ENCODE measurements at places on chromosomes 6 and 20. TPM values are rescaled to one million over a fixed set of nuclear protein-coding genes. Genes with fewer than 3 reads are reported as not detected.

DNA sequence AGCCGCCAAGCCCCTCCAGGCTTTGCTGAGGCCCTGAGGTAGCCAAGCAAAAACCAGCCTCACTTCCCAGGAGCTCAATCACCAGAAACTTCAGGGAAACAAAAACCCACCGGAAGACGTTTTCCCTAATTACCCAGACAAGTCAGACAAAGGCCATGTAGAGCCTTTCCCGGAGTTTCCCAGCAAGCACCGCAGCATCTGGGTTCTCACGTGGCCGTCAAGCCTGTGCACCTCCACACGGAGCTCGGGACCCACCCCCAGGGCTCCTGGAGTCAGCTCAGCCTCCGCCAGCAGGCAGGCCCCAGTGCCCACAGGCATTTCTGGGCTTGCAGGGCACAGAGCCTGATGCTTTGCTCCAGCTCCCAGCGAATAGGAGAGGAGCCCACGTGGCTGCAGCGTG is 10.1 kb upstream of the MRGBP start:
- DNase-seq: no peak

- DNase-seq: no peak
These were observed 542.1 kb upstream of the MAN1A1 start for GRCh38 chr6:119891644-119892043.

GRCh38 chr6:150248300-150248699 is 105.5 kb downstream of the PPP1R14C start:
- no peak for DNase-seq

- no peak for DNase-seq
These were observed 29.5 kb upstream of the ARID1B start for GRCh38 chr6:156747715-156748114.

The RIMS1 gene
- total RNA-seq: 0.53 TPM

- no peak for DNase-seq
These were observed 18.0 kb upstream of the CDK5RAP1 start for GRCh38 chr20:33419140-33419974.

DNA sequence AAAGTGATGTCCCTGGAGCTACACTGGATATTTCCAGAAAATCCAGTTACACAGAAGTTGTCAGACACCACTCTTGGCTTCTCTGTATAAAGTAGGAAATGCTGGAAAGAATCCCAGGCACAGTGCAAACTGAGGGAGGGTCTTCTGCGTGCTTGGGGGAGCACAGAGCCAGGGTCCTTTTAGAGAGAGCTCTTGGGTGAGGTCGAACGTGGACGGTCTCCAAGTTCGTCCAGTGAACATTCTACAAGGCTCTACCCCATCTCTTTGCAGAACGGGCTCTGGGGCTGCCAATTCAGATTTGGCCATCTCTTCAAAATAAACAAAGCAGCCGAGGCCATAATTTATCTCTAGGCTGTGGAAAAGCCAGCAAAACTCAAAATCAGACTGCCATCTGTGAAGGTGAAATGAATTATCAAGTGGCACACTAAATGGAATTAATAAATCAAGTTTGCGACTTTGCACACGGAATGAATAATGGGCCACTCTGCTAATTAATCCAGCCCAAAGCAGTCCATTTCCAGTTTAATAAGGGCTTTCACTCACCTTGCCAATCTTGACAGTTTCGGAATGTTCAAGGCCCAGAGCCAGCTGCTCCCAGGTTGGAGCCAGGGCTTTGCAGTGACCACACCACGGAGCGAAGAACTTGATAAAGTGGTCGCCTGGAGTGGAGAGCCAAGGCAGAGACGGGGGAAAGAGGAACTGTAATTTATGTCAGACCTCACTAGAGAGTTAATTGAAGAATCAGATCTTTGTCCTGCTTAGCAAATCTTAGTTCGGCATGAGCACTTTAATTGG is 19.3 kb downstream of the TXNDC5 start:
- no peak for DNase-seq

The SLC17A4 gene
- not detected for total RNA-seq

The CCN2 gene
- 23.4 TPM for total RNA-seq

DNA sequence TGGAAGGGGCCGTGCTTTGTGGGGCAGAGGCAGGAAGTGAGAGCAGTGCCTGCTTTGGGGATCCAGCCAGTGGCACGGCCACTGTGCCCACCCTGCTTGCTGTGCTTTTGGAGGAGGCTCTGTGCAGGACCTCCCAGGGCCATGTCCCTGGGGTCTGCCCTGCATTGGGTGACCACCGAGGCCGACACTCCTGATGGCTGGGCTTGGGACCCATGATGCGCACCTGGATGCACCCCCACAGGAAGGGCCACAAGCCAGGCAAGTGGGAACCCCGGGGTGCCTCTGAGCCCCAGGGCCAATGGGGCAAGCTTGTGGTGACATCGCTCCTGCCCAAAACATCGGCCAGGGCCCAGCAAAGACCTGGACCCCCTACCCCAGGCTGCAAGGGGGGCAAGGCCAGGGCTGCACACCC is 738.6 kb upstream of the GJE1 start:
- DNase-seq: no peak

DNA sequence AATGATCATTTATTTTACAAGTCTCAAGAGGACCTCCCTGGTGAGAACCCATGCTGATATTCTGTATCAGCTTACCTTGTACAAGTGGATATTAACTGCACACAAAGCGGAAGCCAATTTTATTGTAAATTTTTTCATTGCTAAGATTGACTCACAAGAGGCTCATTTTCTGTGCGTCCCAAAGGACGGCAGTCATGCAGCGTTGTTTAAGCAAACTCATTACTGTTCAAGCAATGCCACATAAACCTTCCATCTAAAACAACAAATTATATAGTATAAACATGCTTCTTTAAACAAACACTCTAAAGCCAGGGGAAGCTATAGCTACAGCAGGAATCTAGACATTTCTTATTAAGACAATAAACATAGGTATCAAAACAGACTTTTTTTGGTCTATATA is 575.3 kb downstream of the FRK start:
- no peak for DNase-seq

DNA sequence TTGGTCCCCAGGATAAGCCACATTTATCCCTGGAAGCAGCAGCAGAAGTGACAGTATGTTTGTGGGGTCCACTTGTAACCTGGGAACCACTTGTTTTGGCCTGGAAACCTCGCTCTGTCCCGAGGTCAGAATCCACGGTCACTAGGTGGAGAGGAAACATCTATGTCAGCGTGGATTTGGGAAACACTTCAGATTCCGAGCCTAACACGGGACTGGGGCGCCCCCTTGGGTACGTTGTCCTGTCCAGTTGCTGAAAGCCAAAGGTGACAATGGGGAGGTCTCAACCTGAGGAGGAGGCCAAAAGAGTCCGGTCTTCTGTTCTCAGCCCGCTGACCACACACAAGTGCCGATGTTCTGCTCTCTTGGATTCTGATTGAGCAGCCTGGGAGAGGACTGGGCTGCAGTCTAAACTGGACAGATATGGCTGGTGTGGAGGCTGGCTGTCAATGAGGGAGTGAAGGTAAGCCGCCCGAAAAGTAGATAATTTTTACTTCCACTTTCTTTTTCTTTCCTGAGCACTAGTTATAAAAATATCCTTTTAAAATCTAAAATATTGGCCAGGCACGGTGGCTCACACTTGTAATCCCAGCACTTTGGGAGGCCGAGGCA is 4.9 kb upstream of the ZFP57 start:
- DNase-seq: no peak

DNA sequence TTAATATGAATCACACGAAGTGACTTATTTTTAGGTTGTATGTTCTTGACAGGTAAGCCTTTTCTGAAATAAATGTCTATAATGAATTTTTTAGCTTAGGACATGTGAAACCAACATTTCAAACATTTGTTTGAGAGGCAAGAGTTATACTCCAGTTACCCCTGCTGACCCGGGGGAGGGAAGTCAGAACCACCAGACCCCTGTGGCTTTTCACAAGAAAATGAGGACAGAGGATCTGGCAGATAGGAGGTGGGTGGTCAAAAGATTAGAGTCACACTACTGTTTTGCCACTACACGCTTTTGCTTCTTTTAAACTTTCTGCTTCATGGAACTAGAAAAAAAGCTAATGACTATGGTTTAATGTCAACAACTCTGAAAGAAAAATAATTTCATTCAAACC is 27.5 kb upstream of the ADGRF4 start:
- no peak for DNase-seq

- no peak for DNase-seq
These were observed 3.3 kb downstream of the VEGFA start for GRCh38 chr6:43773050-43773979.

The CST1 gene
- total RNA-seq: not detected

GRCh38 chr6:56497240-56497639 is 145.4 kb downstream of the DST start:
- DNase-seq: no peak

DNA sequence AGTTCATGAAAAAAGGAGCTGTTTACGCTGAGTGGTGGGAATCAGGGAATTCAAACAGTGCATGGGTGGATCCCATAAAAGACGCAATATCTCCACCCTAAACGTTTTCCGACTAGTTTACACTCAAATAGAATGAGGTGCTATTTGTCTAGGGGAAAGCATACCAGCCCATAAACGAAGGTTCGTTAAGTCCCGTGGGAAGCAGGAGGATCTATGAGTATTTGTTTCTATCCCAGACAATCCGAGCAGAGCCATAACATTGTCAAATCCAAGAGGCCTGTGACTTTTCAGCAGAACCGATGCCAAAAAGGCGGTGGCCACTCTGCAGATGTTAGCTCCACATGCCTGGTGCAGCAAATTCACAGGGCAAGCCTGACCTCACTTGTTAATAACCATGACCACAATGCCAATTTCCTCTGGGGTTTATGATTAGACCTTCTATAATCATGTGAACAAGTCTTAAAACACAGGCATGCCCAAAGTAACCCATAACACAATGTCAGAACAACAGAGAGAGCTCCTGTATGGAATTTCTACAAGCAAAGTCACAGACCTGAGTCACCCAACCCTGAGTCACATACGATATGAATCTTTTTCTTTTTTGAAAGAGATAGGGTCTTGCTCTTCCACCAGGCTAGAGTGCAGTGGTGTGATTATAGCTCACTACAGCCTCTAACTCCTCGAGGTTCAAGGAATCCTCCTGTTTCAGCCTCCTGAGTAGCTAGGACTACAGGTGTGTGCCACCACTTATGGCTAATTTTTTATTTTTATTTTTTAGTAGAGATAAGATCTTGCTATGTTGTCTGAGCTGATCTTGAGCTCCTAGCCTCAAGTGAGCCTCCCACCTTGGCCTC is 123.3 kb downstream of the KIF13A start:
- no peak for DNase-seq

GRCh38 chr20:6732851-6733250 is 34.6 kb upstream of the BMP2 start:
- DNase-seq: no peak

DNA sequence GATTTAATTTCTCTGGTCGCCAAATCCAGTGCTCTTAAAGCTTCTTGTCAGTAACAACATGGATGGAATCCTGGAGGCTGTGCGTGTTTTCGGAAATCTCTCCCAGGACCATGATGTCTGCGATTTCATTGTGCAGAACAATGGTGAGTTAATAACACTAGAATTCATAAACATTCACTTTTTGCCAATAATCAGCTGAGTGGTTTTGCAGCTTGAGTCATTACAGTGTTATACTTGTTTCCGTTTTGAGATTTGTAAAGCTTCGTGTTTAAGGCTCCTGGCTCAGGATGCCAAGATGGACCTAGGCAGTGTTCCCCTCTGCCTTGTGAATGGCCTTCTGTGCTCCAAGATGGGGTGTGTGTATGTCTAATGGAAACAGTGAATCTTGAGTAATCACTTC is 113.8 kb downstream of the ARMC2 start:
- no peak for DNase-seq

The TRIM40 gene
- total RNA-seq: not detected

- DNase-seq: no peak
These were observed 402.6 kb upstream of the SULF2 start for GRCh38 chr20:48187851-48188250.

GRCh38 chr6:133193396-133193795 is 47.8 kb upstream of the EYA4 start:
- no peak for DNase-seq

The ATP9A gene
- 17.6 TPM for total RNA-seq

GRCh38 chr6:121042766-121043165 is 291.5 kb downstream of the TBC1D32 start:
- no peak for DNase-seq

The PXDC1 gene
- 29.5 TPM for total RNA-seq

DNA sequence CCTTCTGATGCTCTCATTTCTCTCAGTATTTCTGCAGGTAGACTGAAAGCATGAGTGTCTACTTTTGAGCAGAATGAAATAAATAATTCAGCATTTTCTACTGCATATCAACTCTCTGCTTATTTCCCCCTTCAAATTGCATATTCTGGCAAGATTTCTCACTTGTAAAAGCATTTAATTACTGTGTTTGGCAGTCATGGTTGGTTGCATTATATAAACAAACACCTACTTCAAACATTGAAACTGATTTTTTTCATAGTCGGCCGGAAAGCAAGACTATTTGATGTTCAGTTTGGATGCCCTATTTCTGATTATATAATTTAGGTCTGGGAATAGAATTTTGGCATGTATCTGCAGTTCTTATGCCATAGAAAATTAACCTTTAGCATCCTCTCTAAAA is 73.1 kb downstream of the PLEKHG1 start:
- no peak for DNase-seq

The LKAAEAR1 gene
- not detected for total RNA-seq

All from esophagus squamous epithelium (tissue), 5 donors.